Left cardiac atrium (tissue), 4 donors: ENCODE measurements at places on chromosomes 3 and 15. TPM values are rescaled to one million over a fixed set of nuclear protein-coding genes. Genes with fewer than 3 reads are reported as not detected.

The INTS14 gene
- 17.8 TPM for total RNA-seq

The GOLGA8S gene
- total RNA-seq: 0.16 TPM

The IQCF5 gene
- not detected for total RNA-seq

The COL6A5 gene
- not detected for total RNA-seq

The TRPC1 gene
- 12.2 TPM for total RNA-seq

DNA sequence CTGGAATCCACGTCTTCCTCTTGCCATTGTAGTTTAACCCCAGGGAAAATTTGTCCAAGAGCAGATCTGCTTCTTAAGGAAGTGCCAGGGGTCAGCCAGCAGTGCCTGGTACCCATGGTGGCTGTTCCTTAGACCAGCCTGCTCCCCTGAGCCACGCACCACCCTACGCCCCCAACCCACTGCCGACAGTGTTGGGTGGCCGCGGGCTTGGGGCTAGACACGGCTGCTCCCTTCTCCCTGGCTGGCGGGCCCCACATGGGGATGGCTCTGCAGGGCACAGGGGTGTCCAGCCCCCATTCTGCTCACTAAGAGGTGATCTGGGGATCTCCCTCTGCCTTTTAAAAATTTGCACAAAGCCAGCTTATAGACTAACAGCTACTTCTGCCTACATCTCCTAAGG is 104.8 kb downstream of the TMEM266 start:
- DNase-seq: no peak

GRCh38 chr3:132804498-132804897 is 82.3 kb upstream of the NPHP3 start:
- DNase-seq: no peak

- DNase-seq: no peak
Observed at GRCh38 chr3:128006061-128007032, 45.9 kb upstream of the SEC61A1 start.

GRCh38 chr3:16127249-16127648 is 47.2 kb upstream of the GALNT15 start:
- DNase-seq: no peak

- no peak for DNase-seq
Observed at GRCh38 chr3:101351829-101352228, 31.5 kb upstream of the IMPG2 start.

GRCh38 chr15:66326051-66326450 is 30.4 kb downstream of the TIPIN start:
- no peak for DNase-seq

DNA sequence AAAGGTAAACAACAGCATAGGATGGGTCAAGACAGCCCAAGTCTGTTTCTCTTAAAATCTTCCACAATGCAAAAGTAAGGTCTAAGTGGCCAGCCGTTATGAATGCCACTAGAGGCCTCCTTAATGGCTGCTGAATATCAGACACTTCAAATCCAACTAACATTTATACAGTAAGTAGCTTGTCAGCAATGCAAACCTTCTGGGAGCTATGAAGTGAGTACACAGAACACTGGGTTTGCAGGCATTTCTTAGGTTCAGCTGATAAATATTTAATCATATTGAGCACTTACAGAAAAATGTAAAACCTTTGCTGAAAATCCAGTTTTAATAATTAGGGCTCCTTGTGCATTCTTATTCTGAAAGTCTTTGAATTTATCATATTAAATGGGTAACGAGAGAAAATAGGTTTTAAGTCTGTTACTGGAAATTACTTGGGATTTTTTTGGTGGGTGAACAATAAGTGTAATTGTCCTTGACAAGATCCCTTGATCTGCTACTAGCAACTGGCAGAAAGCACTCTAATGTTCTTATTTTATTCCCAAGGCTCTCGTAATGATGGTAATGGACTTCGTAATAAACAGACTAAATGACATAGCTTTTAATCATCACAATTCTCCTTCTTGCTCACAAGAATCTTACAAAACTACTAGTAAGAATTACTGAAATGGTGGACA is 141.7 kb upstream of the GPR149 start:
- DNase-seq: no peak

DNA sequence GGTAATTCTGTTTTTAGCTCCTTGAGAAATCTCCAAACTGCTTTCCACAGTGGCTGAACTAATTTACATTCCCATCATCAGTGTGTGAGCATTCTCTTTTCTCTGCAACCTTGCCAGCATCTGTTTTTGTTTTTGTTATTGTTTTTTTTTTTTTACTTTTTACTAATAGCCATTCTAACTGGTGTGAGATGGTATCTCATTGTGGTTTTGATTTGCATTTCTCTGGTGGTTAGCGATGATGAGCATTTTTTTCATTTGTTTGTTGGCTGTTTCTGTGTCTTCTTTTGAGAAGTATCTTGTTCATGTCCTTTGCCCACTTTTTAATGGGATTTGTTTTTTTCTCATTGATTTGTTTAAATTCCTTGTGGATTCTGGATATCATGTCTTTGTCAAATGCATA is 129.7 kb upstream of the ABHD17C start:
- no peak for DNase-seq

DNA sequence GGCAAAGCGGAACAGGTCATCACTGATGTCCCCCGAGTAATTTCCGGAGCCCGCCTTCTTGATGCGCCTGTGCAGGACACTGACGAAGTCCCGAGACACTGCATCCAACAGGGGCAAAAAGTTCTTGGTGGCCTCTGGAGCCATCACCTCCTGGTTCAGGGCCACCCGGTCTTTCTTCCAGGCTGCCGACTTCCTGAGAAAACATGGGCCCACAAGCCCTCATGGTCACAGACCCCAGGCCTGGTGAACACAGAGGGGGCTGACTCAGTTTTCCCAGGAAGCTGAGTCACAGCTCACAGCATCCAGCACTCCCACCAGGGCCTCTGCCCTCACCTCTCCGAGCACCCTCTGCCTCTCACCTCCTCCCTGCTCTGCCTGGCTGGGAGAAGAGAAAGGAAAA is 22.4 kb downstream of the CYP11A1 start:
- no peak for DNase-seq

DNA sequence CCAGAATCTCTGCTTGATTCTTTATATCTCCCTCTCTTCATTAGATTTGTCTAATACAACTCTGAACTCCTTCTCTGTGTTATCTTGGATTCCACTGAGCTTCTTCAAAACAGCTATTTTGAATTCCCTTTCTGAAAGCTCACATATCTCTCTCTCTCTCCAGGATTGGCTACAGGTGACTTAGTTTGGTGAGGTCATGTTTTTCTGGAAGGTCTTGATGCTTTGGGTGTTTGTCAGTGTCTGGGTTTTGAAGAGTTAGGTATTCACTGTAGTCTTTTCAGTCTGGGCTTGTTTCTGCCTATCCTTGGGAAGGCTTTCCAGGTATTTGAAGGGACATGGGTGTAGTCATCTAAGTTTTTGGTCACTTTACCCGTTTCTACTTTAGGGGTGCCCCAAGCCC is 781.8 kb downstream of the FHIT start:
- no peak for DNase-seq
